ENCODE measurements at places on chromosomes 3 and 15. TPM values are rescaled to one million over a fixed set of nuclear protein-coding genes. Genes with fewer than 3 reads are reported as not detected.

- DNase-seq, result no peak
These were observed 20.5 kb upstream of the MUC20 start for GRCh38 chr3:195700319-195700718.

DNA sequence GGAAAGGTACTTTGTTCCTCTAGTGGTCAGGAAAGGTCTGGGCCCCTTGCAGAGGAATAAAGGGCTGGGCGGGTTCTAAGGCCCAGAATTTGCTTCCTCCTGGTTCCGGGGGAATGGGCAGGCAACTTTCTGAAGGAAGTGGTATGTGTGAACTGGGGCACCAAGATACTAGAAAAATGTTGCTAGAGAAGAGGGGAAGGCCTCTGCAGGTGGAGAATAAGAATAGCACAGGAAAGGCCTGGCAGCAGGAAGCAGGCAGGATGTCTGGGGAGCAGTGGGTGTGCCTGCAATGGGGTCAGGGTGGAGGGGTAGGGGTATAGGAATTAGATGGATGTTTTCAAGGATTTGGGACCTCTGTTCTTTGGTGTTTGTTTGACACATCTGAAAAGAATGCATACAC is 2.0 kb downstream of the SLC22A13 start:
- no peak for DNase-seq

DNA sequence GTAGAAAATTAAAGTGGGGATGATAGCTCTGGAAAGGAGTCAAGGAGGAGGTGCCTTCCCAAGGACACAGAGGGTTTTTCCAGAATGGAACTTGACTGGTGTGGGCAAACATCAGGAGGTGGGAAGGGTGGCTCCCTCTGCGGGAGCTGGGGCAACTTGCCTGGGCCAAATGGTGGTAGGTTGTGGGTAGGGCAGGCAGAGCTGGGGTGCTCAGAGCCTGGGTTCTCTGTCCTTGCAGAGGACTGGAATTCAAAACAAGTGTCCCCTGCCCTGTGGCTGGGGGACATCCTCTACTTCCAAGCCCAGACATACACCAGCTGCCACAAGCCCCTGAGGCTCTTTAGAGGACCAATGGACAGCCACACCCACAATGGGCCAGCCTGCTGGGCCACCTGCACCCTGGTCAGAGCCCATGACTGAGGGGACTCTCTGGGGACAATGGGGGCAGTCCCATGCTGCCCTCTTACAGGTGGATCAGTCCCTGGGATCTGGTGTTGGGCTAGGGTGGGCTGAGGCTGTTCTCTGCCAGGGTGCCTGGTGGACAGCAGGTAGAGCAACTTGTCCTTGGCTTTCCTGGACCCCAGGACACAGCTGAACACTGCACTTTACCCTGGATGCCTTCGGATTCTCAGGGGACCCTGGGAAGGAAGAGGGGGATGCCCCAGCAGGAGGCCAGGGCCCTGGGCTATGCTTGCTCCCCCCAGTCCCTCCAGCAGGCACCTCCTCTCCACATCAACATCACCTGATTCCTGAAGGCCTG is 38.6 kb upstream of the CSPG4 start:
- no peak for DNase-seq

- peak; percentile 91 for DNase-seq
These were observed 11.8 kb downstream of the ANAPC13 start for GRCh38 chr3:134473868-134474546.

Gene PP2D1
- total RNA-seq, result not detected

DNA sequence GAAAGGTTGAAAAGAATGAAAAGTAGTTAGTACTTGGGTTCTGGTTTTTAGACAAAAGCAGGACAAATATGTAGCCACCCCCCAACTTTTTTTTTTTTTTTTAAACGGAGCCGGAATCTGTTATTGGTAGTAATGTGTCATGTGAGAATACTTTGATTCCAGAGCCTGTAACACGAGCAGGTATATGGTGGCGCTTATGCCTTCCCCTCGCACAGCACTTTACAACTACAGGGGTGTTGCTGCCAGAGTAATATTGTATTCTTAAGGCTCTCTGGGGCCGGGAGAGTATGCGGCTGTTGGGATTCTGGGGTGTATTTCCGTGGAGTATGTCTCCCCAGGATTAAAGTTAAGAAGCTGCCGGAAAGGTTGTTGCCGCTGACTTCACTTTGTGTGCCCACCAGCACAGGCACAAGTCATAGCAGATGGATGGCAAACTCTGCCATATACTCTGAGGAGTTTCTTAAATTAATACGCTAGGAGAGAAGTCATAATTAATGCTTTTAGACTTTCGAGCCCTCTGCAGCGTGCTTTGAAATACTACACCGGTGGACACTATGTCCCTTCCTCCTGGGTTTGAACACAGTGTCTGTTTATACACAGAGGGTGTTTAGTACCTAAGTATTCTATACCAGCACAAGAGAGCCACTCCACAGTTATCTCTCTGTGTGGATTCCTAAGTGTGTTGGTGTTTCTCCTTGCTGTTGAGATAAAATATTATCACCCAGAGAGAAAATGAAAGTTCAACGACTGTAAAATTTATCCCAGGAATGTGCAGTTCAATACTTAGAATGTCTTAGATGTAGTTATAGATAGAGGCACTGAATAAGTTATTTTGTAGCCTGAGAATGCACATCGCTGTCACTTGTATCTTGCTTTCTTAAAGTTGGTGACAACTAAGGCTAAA is 1.4 kb downstream of the MBNL1 start:
- peak; percentile 61 for DNase-seq

Data from sciatic nerve (tissue), 2 donors.